ENCODE measurements at places on chromosomes 4 and X.

DNA sequence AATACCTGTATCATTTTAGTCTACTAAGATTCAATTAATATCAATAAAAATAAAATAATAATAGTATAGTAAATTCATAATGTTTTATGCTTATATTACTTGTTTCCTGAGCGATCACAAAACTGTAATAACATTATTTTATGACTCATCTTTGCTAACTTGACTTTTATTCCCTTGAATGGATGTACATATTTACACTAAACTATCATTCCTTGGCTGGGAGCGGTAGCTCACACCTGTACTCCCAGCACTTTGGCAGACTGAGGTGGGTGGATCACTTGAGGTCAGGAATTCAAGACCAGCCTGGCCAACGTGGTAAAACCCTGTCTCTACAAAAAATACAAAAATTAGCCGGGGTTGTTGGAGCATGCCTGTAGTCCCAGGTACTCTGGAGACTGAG is 104.0 kb upstream of the SLC34A2 start:
- no peak for DNase-seq

- DNase-seq, result no peak
Observed at GRCh38 chr4:148044912-148045352, 313.0 kb downstream of the ARHGAP10 start.

DNA sequence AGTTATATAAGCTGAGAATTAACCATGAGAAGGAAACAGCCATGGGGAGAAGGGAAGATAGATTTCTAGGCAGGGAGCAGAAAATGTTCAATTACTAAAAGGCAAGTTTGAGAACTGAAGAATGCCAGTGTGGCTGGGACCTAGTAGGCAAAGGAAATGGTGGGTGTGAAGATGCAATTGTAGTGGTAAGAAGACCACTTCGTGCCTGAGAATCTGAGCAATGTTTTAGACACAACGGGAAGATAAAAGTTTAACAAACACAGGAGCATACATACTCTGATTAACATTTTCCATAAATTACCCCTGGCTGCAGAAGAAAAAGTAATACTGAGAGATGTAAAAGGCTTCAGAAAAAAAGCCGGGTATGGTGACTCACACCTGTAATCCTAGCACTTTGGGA is 18.1 kb upstream of the MMRN1 start:
- DNase-seq, result no peak

GRCh38 chr4:165514739-165515138 is 135.9 kb downstream of the CPE start:
- no peak for DNase-seq

GRCh38 chrX:130393451-130394074 is 8.1 kb upstream of the GPR119 start:
- no peak for DNase-seq

- no peak for DNase-seq
Observed at GRCh38 chr4:122898370-122899150, 23.8 kb downstream of the NUDT6 start.

- DNase-seq, result no peak
Observed at GRCh38 chrX:105543283-105543682, 279.1 kb upstream of the NRK start.

GRCh38 chrX:45807572-45808425 is 607.1 kb upstream of the DIPK2B start:
- DNase-seq, result no peak

GRCh38 chr4:139036885-139037284 is 21.3 kb downstream of the NOCT start:
- DNase-seq, result no peak

All from activated naive CD4-positive, alpha-beta T cell treated with anti-CD3 and anti-CD28 coated beads, Interleukin-2, amount 50 U/mL, for 72 hours (primary cell).